ENCODE measurements at places on chromosomes 7 and 10. TPM values are rescaled to one million over a fixed set of nuclear protein-coding genes. Genes with fewer than 3 reads are reported as not detected.

DNA sequence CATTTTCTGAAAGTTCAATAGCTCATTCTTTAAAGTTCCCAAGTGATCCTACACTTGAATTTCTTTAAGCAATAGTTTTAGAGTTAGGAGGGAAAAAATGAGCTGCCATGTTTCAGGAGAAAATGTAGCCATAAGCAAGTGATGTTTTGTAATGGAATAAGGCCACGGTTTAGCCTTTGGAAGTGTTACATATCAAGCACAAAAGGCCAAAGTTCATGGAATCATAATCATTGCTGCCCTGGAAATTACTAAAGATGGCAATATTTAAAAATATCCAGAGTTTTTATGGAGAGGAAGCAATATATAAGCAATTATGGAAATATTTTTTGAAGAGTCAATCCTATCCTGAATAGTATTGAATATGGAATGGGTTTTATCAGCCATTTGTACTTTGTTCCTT is 68.4 kb downstream of the ETV1 start:
- DNase-seq = no peak

Gene TECPR1
- 29.7 TPM for total RNA-seq

GRCh38 chr7:14073543-14073942 is 84.1 kb upstream of the ETV1 start:
- DNase-seq = no peak

DNA sequence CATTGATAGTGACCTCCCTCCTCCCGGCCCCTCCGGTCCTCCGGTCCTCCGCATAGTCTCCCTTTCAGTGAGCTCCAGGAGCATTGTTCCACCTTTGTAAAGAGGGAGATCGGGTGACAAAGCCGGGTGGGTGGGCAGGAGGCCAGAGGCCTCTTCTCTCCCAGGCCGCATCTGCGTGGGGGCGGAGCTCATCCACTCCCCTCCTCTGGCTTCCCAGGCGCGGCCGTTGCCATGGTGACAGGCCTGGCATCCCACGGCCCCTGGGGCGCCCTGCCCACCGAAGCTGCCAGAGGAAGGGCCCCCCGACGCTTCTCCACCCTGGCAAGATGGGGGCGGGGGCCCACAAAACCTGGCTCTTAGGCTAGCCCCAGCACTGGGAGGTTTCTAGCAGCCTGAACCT is 4.4 kb upstream of the FZD9 start:
- no peak for DNase-seq

GRCh38 chr10:92517034-92517655 is 56.7 kb downstream of the IDE start:
- DNase-seq = no peak

GRCh38 chr7:108724251-108725100 is 154.8 kb downstream of the DNAJB9 start:
- DNase-seq = no peak

Measured in posterior vena cava (tissue), 2 donors.